ENCODE measurements at places on chromosomes 2 and 18.

GRCh38 chr2:10392951-10393639 lies 55.0 kb downstream of the ODC1 start:
- no peak for DNase-seq

DNA sequence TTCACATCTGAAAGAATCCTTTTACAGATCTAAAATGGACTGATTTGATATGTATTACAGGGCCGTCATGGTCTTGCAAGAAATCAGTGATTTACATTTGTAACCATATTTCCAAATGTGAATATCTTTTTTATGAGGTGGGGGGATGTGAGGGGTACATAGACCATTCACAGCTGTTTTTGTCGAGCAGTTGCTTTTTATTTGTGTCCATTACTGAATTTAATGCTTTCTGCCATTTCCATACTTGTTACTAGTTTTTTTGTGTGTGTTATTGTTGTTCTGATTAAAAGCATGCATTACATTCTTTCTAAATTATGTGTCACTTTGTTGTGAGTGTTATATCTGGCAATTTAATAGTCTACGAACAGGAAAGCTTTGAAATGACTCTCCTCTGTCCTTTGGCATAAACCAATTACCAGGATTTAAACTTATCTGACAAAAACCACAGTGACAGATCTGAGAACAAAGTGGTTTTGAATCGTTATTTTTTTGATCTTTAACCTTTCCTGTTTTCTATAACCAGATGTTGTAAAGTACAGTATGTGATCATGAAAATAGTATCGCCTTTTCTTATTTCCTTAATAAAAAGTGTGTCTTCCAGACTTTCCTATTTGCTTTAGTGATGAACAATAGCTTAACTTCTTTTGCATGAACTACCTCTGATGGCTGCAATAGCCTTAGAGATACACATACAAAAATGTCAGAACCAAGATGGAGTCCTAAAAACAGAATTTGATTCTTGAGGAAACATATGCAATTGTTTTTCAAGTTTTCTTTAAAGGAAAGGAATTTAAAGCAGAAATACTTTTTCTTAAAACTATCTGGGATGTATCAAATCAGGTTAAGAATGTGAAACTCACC lies 354.2 kb upstream of the ACVR2A start:
- DNase-seq = no peak

DNA sequence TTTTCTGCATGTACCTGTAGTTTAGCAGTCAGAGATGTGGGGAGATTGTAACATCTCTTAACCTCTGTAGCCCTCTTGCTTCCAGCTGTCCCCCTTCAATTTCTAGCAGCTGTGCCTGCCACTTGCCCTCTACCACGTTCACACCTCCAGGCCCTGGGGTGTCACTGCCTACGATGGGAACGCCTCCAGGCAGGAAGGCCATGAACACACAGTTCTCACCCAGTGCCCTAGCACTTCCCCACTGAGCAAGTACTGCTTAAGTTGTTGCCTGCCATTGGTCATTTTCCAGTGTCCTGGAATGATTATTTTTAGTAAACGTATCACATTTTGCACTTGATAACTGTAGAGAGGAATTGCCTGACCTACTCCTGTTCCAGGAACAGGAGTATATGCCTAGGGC lies 77.1 kb upstream of the B3GNT7 start:
- no peak for DNase-seq

GRCh38 chr2:30584116-30584515 lies 137.1 kb downstream of the LCLAT1 start:
- DNase-seq = no peak

DNA sequence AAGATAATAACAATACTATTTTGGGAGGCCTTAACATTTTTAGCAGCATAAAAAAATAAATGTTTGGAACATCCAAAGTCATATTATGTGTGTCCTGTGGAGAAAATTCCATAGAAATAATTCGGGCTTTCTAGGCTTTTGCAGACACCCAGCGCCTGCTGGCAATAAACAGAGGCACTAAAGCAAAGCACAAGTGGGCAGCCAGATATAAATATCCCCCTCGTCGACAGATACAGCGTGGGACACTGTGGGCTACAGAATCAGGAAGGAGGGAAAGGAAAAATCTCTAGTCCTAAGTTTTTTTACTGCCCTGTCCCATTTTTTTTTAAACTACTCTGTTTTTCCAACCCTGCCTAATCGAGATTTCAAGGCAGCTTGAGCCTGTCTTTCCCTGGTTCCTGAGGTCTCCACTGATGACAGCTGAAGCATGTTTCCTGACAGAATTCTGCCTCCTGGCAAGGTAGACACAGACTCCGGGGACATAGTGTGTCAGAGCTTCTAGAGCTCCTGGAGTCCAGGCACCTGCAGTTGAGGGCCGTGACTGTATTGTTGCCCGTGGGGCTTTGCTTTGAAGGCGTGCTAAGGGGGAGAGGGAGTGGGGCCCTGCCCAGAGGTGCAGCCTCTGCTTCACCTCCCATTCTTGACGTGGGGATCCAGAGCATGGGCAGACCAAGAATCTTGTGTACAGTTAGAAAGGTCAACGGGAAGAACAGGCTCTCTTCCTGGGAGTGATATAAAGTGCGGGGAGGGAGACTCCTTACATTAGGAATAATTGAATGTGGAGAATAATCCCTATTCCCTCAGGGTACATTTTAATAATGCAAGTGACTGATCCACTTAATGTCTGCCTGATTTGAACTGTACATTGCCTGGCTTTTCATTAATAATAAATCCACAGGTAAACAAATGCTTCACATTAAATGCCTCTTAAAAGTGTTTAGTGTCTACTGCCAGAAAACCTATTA lies 232.3 kb downstream of the DCC start:
- no peak for DNase-seq

- no peak for DNase-seq
These were observed 90.0 kb upstream of the NYAP2 start for GRCh38 chr2:225309516-225309915.

GRCh38 chr2:39728941-39729351 lies 50.1 kb downstream of the THUMPD2 start:
- DNase-seq = peak; percentile 45

DNA sequence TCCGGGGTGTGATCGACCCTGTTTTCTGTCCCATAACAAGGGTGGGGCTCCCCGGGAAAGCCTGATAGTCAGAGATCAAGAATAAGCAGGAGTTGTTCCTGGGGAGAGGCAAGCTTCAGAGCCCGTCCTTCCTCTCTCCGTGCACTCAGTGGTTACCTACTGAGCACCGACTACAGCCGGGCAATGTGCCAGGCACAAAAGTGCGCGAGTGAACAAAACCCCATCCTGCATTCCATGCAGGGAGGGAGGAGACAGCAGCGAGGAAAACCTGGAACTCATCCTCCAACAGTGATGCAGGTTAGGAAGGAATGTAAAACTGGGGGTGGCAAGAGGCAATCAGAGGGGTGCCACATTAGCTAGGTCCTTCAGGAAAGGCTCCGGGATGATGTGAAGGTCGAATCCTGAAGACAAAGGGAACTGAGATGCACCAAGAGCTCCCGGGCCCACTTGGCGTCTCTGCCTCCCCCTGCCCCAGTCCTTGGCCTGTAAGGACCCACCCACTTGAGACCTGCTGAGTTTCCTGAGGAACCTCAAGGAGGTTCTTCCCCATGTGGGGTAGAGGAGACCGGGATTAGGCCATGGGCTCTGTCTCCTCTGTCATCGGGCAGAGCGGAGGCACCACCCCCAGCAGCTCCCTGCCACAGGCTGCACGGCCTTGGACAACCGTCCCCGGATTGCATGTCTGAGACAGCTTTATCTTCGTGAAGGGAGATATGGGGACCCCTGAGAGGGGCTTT lies 198.2 kb downstream of the NDUFA10 start:
- DNase-seq = no peak

DNA sequence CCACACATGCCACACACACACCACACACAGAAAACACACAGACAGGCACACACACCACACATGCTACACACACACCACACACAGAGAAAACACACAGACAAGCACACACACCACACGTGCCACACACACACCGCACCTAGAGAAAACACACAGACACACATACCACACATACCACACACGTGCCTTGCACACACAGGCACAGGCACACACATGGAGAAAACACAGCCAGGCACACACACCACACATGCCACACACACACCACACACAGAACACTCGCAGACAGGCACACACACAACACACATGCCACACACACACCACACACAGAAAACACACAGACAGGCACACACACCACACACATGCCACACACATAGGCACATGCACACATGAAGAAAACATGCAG lies 242.1 kb upstream of the MYT1L start:
- DNase-seq = no peak

DNA sequence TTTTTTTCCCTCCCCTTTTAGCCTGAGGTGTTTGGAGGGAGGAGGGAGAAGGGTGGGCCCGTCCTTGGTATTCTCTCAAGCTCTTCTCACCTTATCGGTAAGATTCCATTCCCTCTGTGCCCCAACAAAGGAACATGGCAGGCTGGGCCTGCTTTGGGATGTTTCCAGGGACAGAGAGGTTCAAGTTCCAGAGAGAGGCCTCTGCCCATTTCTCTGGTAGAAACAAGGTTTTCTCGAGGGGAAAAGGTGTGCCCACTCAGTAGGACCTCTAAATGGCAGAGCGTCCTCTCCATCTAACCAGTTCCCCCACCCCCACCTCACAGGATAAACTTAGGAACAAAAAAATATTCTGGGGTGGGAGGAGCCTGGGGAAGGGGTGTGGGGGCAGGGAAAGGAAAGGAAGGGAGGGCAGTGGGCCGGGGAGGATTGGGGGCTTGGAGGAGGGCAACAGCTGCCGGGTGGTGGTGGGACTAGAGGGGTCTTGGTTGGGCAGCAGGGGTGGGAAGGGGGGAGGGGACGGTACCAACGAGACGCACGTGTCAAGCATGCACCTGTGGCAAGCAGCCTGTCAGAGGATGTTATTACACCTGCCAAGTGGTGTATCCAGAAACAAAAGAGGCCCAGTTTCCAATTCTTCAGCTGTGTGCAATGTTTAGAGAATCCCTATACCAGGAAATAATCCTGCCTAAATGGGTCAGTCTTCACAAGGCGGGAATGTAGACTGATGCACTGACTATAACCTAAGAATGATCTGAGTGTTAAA lies 2.1 kb downstream of the PCBP1 start:
- DNase-seq = peak; percentile 36

DNA sequence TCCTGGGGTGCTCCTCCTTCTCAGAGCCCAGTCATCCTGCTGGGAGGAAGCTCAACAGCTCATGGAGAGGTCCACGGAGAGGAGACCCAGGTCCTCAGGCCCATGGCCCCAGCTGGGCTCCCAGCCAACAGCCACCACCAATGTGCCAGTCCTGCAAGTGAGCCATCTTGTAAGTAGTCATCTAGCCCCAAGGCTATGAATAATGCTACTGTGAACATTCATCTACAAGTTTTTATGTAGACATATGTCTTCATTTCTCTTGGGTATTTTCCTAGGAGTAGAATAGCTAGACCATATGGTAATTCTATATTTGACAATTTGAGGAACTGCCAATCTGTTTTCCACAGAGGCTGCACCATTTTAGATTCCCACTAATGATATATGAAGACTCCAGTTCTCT lies 166.1 kb downstream of the MTCL1 start:
- DNase-seq = no peak

DNA sequence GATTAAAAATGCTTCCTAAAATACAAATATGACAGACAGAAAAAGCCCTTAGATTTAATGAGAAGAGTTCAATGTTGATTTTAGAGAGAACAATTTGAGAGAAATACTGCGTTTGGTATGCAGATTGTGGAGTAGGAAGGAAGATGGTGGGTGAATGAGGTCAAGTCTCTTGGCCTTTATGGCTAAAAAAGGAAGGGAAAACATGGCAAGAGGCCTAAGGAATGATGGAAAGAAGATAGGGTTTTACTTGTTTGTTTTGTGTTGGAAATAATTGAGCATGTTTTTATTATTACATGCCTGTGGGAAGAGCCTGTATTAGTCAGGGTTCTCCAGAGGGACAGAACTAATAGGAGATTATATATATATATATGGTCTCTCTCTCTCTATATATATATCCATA lies 318.1 kb downstream of the TRIB2 start:
- peak; percentile 34 for DNase-seq

- peak; percentile 68 for DNase-seq
These were observed 45.5 kb downstream of the GATA6 start for GRCh38 chr18:22214731-22215528.

GRCh38 chr18:77207540-77207939 lies 42.1 kb upstream of the GALR1 start:
- peak; percentile 34 for DNase-seq

DNA sequence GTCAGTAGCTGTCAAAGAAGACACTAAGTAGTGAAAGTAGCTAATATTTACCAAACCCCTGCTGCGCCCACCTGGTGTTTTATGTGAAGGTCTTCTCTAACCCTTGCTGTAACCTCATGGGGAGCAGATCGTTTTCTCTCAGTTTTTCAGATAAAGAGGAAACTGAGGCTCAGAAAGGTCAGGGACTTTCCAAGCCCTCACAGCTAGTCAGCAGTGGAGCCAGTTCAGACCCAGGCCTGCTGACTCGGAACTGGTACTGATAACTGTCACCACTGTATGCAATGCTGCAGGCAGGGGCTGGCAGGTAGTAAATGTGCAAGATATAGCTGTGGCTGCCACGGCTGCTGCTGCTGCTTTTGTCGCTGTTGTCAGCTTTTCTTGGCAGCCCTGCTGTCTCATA lies 69.1 kb downstream of the LRRFIP1 start:
- DNase-seq = peak; percentile 29

Measured in mesenchymal stem cell (in vitro differentiated cells and primary cell).